COR-L47 (cell line): ENCODE measurements at places on chromosomes 2 and 18.

DNA sequence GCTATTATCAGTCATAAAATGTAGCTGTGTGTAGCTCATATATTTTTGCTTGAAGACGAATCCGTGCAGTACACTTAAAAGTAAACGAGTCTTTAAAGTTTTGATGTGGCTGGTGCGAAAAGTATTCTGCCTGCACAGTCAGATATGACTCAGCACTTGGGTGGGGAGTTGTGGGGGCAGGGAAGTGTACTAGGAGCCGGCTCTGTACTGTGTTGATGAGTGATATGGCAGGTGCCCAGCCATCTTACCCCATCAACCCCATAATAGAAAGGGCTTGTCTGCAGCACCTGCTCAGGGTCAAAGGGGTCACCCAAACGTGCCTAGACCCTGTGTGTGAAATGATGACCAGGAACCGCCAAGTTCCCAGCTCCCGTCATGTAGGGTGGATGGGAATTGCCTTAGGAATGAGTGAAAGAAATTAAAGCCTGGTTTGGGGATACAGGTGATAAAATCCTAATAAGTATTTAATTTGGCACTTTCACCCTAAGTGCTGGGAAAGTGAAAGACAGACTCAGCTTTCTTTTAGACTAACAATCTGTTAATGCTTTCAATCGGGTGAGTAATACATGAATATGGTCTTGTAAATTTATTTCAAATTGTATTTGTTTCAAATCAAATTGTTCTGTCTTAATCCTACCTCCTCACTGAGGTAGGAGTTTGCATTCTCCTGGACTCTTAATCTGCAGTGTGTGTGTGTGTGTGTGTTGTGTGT is 48.0 kb downstream of the BCL2L11 start:
- DNase-seq: no peak

GRCh38 chr18:58042826-58043490 is 1.1 kb upstream of the NEDD4L start:
- no peak for DNase-seq

DNA sequence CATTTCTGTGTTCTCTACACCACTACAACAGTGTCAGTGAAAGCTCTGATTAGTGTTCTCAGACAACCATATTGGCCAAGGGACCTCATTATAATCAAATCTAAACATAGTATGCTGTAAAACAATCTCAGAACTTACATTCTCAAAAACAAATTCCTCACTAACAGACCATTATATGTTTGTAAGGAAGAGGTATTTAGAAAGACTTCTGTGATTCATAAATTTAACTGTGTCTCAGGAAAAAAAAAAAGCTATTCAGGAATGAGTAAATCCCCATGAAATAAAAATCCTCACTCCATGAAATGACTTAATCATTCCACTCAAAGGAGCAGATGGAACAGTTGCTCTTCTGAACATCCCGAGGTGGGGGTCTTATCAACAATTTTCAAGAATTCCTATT is 413.0 kb downstream of the CDH2 start:
- DNase-seq: no peak

DNA sequence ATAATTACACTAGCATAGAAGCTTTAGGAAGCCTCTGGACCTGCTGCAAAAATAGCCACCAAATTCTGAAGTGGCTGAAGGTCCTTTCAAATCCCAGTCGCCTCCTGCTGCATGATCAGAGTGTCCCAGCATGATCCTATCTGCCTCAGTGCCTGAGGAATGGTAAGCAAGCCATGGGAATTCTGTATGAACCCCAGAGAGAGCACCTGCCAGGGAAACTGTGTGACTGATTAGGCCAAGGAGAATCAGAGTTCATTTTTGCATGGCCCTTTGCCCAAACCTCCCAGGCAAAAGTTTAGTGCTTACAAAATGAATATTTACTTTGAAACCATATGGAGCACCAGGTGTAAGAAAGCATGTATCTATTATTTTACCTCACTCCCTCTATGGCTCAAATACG is 221.4 kb downstream of the ARL4C start:
- peak; percentile 49 for DNase-seq

GRCh38 chr18:6604573-6604941 is 125.0 kb upstream of the ARHGAP28 start:
- DNase-seq: peak; percentile 59
